GM23338 (cell line): ENCODE measurements at places on chromosomes 11 and 22. TPM values are rescaled to one million over a fixed set of nuclear protein-coding genes. Genes with fewer than 3 reads are reported as not detected.

GRCh38 chr11:12217879-12218278, 107.5 kb downstream of the MICAL2 start:
- no peak overlapping the region for H3K4me3 ChIP-seq
- H3K27me3 ChIP-seq: no peaks in the 10 kb centered on the region
- DNase-seq: no peak
- no peaks in the 10 kb centered on the region for H3K36me3 ChIP-seq
- H3K4me1 ChIP-seq: 0 out of 2 replicates have a peak, but pooled peaks cover 3% of the 10 kb centered on the region

CCDC188 gene
- total RNA-seq: not detected in 2 replicates

DNA sequence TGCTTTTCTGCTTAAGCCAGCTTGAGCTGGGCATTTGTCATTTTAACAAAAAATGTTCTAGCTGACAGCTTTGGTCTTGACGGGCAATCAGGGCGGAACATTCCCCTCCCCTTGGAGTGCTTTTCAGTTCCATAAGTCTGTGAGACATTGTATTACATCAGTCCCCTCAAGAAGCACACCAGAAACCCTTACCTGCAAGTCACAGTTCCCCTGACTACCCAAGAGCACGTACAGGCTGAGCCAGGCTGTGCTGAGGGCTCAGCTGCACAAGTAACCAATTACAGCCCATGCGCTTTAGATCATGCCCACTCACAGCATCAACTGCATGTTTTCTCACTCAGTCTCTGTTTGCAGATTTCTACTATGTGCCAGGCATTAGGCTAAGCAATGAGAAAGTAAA, 19.1 kb downstream of the HIRA start:
- peaks cover 7% of the 10 kb centered on the region; the same call in 1 of the 2 replicates for H3K36me3 ChIP-seq
- 0 out of 2 replicates have a peak overlapping the region, but pooled peaks have one; percentile 69 for H3K27ac ChIP-seq
- H3K4me3 ChIP-seq: no peak overlapping the region

DNA sequence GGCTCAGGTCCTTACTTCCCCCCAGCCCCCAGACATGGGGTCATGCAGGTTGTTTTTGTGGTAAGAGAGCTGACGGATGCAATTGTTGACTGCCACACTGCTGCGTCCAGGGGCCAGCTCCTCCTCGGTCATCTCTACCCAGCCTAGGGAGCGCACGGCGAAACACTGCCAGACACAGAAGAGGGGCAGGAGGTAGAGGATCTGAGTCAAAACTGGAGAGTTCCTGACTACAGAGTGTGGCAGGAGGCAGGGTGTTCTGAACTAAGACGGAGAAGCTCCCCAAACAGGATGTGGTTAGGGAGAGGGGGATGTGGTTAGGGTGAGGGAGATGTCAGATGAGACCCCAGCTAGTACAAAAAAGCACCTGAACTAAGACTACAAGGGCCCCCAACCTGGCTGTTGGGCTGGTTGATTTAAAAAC, 12.3 kb downstream of the SMPD1 start:
- no peaks in the 10 kb centered on the region for H3K27me3 ChIP-seq
- H3K4me3 ChIP-seq: no peak overlapping the region
- peaks cover 5% of the 10 kb centered on the region; the same call in 1 of the 2 replicates for H3K4me1 ChIP-seq
- no peak for DNase-seq
- H3K36me3 ChIP-seq: no peaks in the 10 kb centered on the region

GRCh38 chr11:3133261-3134217, 31.6 kb downstream of the OSBPL5 start:
- H3K4me1 ChIP-seq: no peaks in the 10 kb centered on the region
- H3K4me3 ChIP-seq: no peak overlapping the region
- no peak for DNase-seq
- H3K27me3 ChIP-seq: no peaks in the 10 kb centered on the region

DSCAML1 gene
- total RNA-seq: 0.17 and 0.19 TPM in 2 replicates

DNA sequence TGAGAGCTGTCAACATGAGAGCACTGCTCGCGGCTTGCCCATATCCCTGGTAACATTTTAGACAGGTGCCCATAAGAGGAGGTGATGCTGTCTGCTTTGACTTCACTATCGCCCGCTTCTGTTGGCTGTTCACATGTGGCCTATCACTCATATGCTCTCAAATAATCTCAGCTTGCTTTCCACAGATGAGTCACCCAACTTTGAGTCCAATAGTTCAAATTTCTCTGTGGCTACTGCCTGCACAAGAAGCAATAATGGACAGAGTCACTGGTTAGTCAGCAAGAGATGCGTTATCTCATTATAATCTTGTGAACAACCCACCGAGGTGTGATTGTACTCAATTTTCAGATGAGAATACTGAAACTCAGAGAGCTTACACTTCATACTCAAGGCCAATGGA, 1714.1 kb downstream of the LRRC4C start:
- H3K27ac ChIP-seq: no peak overlapping the region
- DNase-seq: no peak
- H3K4me1 ChIP-seq: no peaks in the 10 kb centered on the region
- no peak overlapping the region for H3K4me3 ChIP-seq

- no peak for DNase-seq
- H3K4me3 ChIP-seq: no peak overlapping the region
- no peaks in the 10 kb centered on the region for H3K36me3 ChIP-seq
- no peaks in the 10 kb centered on the region for H3K4me1 ChIP-seq
- H3K27me3 ChIP-seq: no peaks in the 10 kb centered on the region
These were observed 43.7 kb downstream of the ALX4 start for GRCh38 chr11:44266056-44266780.

GRCh38 chr11:111797145-111797581, 31.0 kb upstream of the PPP2R1B start:
- H3K4me3 ChIP-seq: no peak overlapping the region
- no peaks in the 10 kb centered on the region for H3K36me3 ChIP-seq
- no peaks in the 10 kb centered on the region for H3K4me1 ChIP-seq

DNA sequence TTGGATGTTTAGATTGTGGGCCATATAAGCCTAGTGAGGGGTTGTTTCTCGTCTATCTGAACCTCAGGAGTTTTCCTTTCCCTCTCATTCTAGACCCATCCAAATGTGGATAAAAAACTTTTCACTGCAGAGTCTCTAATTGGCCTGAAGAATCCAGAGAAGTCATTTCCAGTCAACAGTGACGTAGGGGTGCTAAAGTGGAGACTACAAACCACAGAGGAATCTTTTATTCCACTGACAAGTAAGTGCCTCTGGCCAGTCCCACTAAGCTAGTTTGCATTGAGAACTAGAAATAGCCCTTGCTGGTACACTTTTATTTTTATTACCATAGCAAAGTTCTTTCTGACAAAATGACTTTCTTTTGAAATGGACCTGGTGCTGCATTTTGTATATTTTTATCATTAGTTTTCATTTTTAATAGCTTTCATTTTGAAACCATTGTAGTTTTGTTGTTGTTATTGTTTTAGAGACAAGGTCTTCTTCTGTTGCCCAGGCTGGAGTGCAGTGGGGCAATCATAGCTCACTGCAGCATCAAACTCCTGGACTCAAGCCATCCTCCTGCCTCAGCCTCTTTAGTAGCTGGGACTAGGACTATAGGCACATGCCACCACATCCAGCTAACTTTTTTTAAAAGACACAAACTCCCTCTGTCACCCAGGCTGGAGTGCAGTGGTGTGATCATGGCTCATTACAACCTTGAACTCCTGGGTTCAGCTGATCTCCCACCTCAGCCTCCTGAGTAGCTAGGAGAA, 14.6 kb upstream of the PHLDB1 start:
- H3K36me3 ChIP-seq: peaks cover 69% of the 10 kb centered on the region
- H3K4me3 ChIP-seq: no peak overlapping the region
